ENCODE measurements at places on chromosomes 4 and X.

- DNase-seq = no peak
Measured at GRCh38 chr4:78517050-78517652, 34.4 kb upstream of the ANXA3 start.

DNA sequence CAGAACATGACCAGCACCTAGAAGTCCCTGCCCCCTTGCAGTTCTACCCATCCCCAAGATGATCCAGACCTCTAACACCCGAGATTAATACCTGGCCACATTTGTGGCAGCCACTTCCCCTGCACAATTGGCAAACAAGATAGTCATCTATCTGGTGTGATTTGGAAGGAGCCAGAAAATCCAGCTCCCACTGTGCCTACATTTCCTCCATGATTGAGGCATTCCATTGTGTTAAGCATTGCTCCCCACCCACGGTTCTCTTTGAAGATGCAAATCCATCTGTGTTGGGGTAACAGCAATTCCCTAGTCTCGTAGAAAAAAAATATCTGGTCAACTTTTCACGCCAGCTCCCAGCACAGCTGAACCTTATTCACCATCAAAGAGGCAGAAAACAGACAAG, 405.0 kb downstream of the BCOR start:
- DNase-seq = no peak

- no peak for DNase-seq
Measured at GRCh38 chrX:48826135-48826875, at the start of gene ERAS. TSS of gene ERAS (plus strand) at chrX:48826513. CDS start at chrX:48829124, 2,611 bp downstream.

DNA sequence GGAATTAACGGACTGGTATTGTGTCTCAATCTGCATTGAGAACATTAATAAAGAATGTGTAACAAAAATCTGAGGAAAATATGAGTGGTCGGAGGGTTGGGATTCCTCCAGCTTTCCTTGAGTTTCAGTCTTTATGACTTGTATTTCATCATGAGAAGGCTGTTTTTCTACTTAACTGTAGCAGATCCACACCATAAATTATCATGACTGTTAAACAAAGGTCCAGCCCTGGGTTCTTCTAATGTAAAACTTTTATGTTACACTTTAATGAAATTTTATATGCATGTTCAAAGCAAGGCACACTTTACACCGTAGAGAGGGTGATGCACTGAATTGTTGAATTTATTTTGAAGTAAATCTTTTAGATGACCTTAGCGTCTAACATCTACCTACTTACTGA, 7.0 kb downstream of the AFF2 start:
- no peak for DNase-seq

- no peak for DNase-seq
Measured at GRCh38 chr4:81418572-81418971, 53.1 kb downstream of the RASGEF1B start.

- DNase-seq = no peak
Measured at GRCh38 chrX:23389196-23389792, 54.6 kb downstream of the PTCHD1 start.

- DNase-seq = no peak
Measured at GRCh38 chr4:22552812-22553211, 36.9 kb upstream of the ADGRA3 start.

DNA sequence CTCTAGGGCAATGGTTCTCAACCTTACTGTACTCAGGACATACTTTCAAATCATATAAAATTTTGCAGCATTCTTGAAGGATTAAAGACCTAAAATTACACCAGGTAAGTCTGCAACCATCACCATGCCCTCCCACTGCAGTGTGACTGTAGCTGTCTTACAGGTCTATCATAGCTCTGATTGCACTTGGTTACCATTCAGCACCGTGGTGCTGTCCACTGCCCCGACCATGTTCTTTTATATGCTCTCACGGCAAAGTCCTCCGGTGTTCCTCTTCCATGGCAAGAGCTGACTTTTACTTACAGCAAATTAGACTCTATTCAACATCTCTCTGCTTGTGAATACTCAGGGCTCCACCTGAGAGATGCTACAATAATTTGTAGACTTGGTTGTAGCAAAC, 11.5 kb downstream of the CRMP1 start:
- DNase-seq = no peak

GRCh38 chrX:48992341-48992740, 9.7 kb downstream of the GRIPAP1 start:
- DNase-seq = no peak

DNA sequence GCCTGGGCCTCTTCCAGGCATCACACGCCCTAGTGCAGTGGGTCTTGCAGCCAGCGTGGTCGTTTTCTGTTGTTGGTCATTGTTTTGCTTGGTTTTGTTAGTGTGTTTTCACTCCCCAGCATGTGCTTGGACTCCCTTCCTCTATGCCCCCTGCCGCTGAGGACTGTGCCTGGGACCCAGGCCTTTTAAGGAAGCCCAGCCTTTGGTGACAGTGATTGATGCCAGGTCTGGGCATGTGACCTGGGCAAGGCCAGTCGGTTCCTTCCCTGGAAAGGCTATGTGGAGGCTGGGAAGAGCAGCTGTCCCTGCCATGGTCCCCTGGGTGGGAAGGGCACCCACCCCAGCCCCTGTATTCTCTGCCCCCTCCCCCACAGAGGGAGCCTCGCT, 8.8 kb upstream of the GRPEL1 start:
- DNase-seq = no peak

GRCh38 chrX:45852884-45853283, 652.2 kb upstream of the DIPK2B start:
- DNase-seq = no peak

DNA sequence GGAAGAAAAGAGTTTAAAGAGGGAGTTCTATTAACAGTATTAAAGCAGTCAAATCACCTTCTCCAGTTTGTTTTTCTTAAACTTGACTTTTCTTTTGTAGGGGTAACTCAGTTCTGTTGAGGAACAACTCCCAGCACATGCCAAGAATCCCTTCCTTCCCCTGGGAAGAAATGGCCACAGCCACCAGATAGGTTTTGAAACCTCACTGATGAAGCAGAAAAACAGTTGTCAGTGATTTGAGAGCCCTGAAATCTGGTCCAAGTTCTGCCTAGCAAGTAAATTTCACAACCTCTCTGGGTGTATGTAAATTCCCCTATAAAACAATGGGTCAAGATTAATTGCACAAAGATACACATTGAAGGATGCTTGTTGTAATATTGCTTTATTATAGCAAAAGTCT, 167.1 kb downstream of the DHX15 start:
- no peak for DNase-seq

- no peak for DNase-seq
Measured at GRCh38 chrX:109844986-109845385, 111.9 kb upstream of the ACSL4 start.

DNA sequence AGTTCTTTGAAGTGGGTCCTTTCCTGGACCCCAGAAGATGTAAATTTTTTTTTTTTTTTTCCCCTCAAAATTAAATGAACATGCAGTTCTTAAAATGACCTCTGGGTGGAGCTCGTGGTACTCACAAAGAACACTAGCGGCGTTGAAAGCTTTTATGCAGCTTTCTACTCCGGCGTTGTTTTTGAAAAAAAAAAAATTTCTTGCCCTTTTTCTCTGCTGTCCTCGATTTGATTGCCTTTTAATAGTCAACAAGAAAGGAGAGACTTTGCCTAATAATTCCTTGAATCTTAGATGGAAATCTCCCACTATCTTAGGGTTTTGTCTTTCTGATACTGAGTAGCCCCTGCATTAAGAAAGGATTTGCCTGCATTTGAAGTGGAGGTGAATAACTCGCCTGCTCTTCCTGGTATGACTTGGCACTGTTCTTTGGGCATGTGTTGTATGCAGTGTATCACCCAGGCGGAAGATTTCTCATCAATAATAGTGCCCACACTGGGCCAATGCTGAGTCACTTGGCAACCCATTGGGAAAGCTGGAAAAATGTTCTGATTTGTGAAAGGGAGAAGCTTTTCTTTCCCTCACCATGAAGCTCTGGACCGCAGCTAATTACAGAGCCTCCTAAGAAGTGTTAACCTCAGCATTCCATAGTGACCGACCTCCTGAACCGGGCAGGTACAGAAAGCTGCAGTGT, 104.0 kb downstream of the PHEX start:
- DNase-seq = no peak

GRCh38 chrX:139086246-139086645, 374.7 kb upstream of the FGF13 start:
- DNase-seq = no peak

- DNase-seq = no peak
Measured at GRCh38 chrX:20352504-20352903, 85.8 kb upstream of the RPS6KA3 start.

DNA sequence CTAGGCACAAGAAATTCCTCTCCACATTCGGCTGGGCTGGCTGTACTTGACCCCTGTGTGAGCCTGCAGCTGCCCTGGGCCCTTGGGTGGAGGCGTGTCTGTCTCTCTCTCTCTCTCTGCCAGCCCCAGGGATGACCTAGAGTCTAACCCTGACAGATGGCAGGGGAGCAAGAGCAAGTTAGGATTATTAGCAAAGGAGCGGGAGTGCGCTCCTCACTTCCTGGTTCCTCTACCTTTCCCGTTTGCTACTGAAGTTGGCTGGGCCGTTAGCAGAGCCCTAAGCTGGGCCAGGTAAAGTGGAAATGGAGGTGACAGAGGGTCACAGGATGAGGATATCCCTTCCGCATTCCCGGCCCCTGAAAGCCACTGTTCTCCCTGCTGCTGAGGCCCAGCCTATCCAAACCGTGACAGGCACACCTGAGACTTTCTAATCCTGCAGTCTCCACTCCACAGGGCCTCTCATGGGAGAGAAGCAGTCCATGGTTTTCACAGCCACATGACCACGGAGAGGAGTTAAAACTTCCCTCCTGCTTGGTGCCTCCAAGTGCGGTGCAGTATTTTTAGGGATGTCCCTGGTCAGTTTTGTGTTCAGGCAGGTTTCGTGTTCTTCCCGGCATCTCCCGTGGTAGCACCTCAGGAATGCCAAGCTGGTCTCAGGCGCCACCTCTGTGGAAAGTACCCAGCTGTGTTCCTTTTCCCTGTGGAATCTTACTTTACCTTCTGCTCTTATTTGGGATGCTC, 79.3 kb downstream of the CLDN22 start:
- DNase-seq = no peak

DNA sequence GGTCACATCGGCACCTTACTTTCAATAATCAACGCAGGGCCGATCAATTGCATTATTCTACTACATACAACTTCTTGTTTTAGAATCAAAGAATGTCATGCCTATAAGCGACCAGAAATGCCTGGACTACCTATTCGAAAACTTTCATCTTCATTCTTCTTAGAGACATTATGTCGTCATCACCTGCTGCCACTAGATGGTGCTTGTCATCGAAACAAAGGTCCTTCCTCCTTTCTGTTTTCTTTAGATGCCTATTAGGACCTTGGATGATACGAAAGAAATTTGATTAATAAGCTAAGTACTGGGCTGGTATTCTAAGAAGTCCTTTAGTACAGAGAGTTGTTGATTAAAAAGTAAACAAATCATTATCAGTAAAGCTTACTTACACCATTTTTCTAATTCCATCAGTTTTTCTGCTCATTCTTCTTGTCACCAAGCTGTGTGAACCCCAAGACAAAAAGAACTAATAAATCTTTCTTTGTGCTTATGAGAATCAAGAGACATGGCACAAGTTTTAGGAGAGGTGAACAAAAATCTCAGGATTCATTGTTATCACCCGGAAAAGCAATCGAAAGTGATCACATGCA, 154.5 kb upstream of the SLC4A4 start:
- DNase-seq = no peak

DNA sequence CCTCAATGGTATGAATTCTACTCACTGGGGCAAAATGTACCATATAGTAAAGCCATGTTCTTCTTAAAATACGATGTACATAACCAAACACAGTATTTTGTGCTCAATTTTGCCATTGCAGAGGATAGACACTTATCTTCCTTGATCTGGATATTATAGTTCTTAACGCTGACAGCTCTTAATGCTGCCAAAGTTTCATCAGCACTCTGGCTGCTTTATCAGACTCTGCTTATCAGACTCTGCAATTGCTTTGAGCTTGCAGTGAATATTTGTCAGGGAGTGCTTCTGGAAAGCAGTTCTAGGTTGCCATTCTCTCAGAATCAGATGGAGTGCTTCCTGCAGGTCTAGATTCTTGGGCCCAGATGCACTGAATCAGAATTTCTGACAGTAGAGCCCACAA, 863.1 kb downstream of the CCSER1 start:
- no peak for DNase-seq

GRCh38 chrX:53084043-53084570, 1.9 kb downstream of the TSPYL2 start:
- DNase-seq = no peak

DNA sequence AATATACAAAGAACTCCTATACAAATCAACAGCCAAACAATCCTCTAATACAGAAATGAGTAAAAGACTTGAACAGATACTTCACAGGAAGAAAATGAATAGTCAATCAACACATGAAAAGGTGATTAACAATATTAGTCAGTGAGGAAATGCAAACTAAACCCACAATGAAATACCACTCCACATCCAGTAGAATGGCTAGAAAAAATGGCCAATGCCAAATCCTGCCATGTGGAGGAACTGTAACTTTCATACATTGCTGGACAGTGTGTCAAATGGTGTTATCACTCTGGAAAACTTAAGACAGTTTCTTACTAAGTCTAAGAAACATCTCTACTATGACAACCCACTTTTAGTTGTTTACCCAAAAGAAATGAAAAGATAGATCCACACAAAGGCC, 59.5 kb downstream of the NSG1 start:
- no peak for DNase-seq
